ENCODE measurements at places on chromosomes 2 and 18.

DNA sequence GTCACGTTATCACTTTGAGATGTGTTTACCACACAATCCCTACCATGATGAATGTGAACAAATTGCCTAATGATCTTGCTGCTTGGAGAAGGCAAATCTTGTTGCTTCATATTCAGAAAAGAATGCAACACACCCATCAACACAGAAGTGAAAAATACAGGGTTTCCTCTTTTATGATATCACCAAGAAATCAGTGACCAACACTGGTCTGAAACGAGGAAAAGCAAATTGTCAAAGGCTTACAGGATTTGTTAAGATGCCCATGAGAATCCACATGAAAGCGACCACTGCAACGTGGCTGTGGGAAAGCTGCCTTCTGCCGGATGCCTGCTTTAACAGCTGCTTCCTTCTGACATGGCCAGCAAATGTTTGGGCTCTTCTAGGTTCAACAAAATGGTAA lies 397.6 kb upstream of the LRATD1 start:
- no peak for DNase-seq

- DNase-seq = no peak
Measured at GRCh38 chr2:13666582-13667414, 950.1 kb downstream of the TRIB2 start.

DNA sequence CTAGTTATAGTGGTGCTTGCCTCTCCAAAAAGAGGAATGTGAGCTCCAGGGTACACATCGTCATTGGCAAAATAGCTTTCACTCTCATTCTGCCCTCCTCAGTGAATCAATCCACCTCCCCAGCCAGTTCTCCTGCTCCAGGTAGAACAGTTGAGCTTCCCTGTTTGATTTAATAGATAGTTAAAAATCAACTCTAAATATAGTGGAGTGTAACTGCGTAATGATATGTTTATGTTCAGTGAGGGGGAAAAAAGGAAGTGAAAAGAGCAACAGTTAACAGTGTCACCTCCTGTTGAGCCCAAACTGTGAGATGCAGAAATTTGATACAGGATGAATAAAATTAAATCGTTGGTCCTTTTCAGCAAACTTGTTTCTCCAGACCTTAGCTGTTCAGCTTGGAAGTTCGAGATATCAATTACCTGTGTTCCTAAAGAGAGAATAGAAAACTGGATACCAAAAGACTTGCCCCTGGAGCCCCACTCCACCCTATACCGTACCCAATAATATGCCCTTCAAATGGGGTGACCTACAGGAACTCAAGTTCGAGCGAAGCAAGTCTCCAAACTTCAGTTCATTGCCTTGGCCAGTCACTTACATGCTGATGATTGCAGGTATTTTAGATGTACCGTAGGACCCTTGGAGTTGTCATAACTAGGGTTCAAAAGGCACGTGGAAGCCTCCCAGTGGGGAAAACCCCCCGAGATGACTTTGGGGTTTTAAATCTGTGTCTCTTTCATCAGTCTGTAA lies 708.4 kb downstream of the RNF144A start:
- DNase-seq = no peak

DNA sequence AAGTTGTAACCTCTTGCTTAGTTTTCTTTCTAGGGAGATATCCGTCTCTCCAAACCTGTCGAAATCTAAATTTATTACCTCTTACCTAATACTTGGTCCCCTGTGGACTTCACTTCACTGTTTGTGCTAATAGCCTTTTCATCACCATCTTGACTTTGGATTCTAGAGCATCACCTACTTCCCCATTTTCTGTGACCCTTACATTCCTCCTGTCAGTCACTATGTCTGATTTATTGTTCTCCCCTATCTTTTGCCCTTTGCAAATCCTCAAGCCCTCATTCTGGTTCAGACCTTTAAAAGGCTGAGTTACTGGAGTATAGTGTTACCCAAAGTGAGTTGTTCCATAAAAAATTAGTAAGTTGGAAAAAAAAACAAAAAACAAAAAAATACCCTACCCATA lies 7.5 kb downstream of the MYO1B start:
- no peak for DNase-seq

GRCh38 chr2:154603682-154604081 lies 94.8 kb upstream of the KCNJ3 start:
- no peak for DNase-seq

- no peak for DNase-seq
Measured at GRCh38 chr2:241108271-241109209, 6.5 kb upstream of the MTERF4 start.

DNA sequence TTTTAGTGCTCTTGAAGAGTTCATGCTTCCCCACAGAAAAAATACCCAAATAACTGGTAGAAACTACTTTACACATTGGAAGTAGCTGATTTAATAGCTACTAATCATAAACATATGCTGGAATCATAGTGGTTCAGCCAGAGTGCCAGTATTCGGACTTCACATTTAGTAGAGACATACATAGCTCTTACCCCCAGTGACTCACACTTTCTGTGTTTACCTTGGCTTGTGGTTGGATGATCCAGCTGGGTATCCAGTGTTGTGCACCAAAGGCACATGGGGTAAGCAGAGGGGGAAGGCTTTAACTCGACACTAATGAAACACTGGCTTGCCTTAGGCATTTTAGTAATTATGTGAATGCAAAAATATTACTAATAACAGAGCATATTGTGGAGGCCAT lies 18.1 kb downstream of the ARHGAP28 start:
- no peak for DNase-seq

GRCh38 chr2:214545898-214546542 lies 135.2 kb downstream of the VWC2L start:
- no peak for DNase-seq

- no peak for DNase-seq
Measured at GRCh38 chr2:100268986-100269385, 53.3 kb downstream of the LONRF2 start.

GRCh38 chr18:69951182-69951581 lies 3.5 kb upstream of the CD226 start:
- DNase-seq = no peak

- no peak for DNase-seq
Measured at GRCh38 chr2:157059036-157059435, 198.5 kb upstream of the GALNT5 start.

- no peak for DNase-seq
Measured at GRCh38 chr2:196954001-196954400, 27.5 kb upstream of the PGAP1 start.

DNA sequence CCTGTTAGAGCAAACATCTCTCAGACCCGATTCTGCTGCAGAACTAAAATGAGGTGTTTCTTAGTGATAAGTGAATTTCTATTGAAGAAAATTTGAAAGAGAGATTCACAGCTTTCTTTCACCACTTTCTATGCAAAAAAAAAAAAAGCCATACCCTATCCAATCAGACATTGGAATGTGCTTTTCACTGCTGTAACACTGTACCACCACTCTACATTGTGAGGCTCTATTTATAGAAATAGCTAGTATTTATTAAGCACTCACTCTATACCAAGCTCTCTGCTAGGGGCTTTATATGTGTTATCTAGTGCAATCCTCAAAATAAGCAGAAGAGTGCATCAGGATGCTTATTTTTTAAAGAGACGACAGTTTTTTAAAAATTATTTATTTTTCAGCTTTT lies 580.6 kb upstream of the VRK2 start:
- DNase-seq = no peak

GRCh38 chr2:8543060-8543382 lies 138.8 kb upstream of the ID2 start:
- peak; percentile 27 for DNase-seq

DNA sequence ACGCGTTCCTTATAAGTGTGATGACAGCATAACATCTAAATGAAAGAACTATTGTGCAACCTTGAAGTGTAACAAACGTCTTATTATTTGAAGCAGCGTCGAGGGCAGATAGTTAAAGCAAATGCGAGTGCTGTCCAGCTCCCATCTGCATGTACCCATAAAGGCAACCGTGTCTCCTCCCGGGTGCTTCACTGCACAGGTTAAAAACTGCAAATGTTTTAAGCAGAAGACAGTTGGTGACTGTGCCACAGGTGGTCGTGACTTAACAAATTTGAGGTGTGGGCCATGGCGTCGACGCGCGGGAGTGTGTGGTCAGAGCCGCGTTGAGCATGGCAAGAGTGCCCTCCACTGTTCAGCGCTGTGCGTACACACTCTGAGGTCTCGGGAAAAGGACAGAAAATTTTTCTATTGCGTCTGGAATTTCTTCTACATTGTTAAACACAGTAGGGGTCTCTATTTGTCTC lies 6.4 kb downstream of the SALL3 start:
- no peak for DNase-seq

- DNase-seq = no peak
Measured at GRCh38 chr2:109135359-109136197, 6.6 kb downstream of the SH3RF3 start.

- no peak for DNase-seq
Measured at GRCh38 chr2:118179445-118179844, 91.2 kb downstream of the INSIG2 start.

- no peak for DNase-seq
Measured at GRCh38 chr2:45836740-45837139, 185.3 kb downstream of the PRKCE start.

DNA sequence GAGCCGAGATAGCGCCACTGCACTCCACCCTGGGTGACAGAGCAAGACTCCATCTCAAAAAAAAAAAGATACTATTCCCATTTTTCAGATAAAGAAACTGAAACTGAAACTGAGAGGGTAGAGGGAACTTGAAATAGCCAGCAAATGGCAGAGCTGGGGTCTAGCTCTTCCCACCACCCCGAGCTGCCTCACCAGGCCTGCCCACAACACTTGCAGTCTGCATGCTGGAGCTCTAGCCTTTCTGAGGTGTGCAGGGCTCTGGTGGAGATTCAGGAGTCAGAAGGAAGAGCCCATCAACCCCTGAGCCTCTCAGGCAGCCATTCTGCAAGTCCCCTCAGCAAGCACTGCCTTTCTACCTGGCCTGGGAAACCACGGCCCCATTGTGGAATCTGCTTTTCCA lies 14.3 kb downstream of the EDAR start:
- no peak for DNase-seq

GRCh38 chr2:108271691-108272253 lies 16.9 kb upstream of the SULT1C2 start:
- no peak for DNase-seq

DNA sequence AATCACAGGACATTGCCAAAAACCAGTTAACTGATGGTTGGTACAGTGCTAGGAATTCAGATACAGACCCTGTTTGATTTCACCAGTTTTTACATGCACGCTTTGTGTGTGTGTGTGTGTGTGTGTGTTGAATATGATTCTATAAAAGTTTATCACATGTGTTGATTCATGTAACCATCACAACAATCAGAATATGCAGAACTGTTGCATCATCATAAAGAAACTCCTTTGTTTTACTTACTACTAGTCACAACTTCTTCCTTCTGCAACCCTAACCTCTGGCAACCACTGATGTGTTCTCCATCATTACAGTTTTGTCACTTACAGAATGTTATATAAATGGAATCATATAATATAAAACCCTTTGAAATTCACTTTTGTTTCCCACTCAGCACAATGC lies 144.8 kb upstream of the CYP26B1 start:
- no peak for DNase-seq

GRCh38 chr18:69127873-69128500 lies 272.7 kb upstream of the DOK6 start:
- no peak for DNase-seq

DNA sequence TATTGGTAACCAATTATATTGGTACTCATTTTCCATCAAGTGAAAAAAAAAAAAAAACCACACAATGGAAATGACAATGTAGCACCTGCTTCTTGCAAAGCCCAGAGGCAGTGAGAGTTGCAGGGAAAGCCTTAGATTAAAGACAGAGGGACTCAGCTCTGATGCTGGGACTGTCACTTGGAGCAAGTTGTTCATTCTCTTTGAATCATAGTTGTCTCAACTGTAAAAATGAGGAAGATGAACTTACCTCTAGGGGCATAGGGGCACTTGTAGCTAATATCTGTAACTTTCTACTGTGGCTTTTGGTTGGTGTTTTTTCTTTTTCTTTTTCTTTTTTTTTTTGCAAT lies 81.4 kb upstream of the LPIN2 start:
- DNase-seq = no peak

DNA sequence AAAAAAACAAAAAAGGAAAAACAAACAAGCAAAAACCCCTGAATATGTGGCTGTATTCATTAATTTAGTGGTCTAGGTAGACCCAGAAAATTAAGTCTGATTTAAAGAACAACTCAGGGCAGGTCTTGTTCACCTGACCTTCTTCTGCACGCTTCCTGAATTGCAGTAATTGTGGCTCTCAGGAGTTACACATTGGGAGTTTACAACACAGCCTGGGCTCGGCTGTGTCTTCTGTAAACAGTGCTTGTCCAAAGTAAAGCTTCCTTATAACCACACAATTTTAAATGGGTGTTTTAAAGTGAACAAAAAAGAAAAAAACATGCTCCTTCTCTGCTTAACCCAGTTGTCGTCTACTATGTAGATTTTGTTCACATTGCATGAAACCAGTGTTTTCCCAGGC lies 8.3 kb upstream of the MTIF2 start:
- DNase-seq = no peak

GRCh38 chr2:122634256-122634655 lies 878.8 kb downstream of the TSN start:
- DNase-seq = no peak

- no peak for DNase-seq
Measured at GRCh38 chr18:32257084-32257785, 67.4 kb downstream of the MEP1B start.

DNA sequence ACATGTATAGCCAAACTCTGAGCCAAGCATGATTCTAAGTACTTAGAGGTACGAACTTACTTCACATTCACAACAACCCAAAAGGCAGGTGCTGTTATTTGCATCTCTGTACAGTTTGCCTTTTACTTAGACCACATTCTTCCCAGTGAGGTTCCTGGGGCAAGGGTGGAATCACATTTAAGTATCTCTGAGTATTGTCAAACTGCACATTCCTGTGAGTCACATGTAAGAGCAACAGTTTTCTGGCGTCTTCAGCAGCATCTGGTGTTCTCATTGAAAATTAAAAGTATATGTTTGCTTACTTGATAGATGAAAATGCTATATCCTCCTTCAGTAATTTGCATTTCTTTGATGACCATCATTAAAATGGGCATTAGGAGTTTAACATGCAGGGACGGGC lies 119.1 kb downstream of the UXS1 start:
- DNase-seq = no peak

DNA sequence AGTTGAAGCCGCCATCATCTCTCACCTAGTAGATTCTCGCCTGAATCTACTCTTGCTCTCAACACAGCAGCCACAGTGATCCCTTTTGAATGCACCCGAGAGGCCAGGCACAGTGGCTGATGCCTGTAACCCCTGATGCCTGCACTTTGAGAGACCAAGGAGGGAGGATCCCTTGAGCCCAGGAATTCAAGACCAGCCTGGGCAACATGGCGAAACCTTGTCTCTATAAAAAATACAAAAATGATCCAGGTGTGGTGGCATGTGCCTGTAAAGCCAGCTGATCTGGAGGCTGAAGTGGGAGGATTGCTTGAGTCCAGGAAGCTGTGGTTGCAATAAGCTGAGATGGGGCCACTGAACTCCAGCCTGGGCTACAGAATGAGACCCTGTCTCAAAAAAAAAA lies 60.3 kb upstream of the EML4 start:
- DNase-seq = no peak

Measured in activated CD4-positive, CD25-positive, alpha-beta regulatory T cell treated with anti-CD3 and anti-CD28 coated beads, Interleukin-2, amount 50 U/mL, for 16 hours (primary cell).